MG63 (cell line): ENCODE measurements at places on chromosomes 11 and 22. TPM values are rescaled to one million over a fixed set of nuclear protein-coding genes. Genes with fewer than 3 reads are reported as not detected.

UPK3A gene
- not detected in 2 replicates for total RNA-seq

LIF gene
- total RNA-seq, result 11.1 and 13.0 TPM in 2 replicates

DNA sequence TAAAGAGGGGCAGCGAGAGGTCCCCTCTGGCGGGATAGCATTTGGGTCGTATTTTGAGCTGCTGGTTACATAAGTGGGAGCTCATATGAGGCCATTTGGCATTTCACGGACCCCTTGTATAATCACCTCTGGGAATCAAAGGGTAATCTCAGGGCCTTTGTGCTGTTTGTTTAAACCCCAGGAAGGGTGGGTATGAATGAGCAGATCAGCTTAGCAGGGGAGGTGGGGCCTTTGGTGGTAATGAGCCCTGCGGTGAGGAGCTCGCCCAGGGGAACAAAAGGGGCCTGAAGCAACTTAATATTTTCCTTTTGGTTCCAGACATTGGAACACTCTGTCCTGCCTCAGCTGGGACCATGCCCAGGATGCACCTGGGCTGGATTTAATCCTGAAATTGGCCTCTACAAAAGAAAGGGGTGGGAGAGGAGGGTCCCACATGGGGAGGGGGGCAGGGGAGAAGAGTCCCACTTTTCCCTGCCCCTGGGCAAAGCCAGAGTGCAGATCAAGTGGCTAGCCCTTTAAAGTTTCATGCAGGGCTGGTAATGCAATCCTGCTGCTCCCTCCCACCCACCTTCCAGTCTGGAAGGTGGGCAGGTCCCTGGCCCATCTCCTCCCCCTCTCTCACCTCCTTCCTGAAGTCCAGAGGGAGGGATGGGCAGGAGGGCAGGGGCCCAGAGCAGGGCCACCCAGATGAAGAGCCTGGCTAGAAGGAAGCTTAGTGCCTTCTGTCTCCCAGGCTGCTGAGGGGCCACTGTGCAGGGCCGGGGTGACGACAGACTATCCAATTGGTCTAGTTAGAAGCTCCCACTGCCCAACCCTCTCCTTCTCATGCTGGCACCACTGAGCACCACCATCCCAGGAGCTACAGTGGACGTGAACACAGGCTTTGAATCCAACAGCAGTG, 10.5 kb downstream of the TSKU start:
- no peak for DNase-seq

IGSF9B gene
- 0.12 and 0.43 TPM in 2 replicates for total RNA-seq

GRCh38 chr11:29129844-29130243, 887.0 kb downstream of the KCNA4 start:
- no peak for DNase-seq

DNA sequence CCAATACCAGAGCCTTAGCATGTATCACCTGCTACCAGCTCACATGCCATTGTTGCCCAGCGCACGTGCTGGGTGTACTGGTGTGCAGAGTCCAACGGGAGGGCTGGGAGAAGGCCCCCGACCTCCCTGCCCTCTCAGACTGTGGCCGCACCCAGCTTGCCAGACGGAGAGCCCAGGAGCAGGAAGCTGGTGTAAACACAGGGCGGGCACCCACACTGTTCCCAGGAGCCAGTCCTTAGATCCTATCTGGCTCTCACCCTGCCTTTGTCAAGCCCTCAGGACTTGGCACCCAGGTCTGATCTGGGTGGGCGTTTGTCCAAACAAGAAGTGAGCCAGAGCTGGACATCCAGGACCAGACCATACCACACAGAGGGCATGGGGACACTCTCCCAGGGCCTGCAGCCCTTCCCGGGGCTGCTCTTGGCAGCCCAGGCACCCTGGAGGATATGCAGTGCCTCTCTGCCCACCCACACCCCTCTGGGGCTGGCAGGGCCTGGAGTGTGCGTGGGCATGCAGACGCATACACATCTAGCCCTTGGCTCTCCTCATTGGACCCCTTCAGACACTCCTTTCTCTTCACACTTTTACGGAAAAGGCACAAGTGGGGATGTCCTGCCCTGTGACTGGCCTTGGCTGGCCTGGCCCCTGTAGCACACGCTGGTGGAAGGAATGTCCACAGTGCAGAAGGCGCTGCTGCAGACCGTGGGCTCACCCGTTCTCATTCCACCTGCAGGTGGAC, 19.9 kb upstream of the CLDN5 start:
- DNase-seq, result no peak

VWCE gene
- total RNA-seq, result not detected in 2 replicates

GRCh38 chr11:103359216-103359615, 250.0 kb downstream of the DYNC2H1 start:
- no peak for DNase-seq

GRCh38 chr11:126113515-126113957, 50.9 kb upstream of the CDON start:
- DNase-seq, result peak; percentile 99

PRRG4 gene
- total RNA-seq, result 0.13 and 1.4 TPM in 2 replicates

GRCh38 chr11:8807544-8808225, 103.3 kb upstream of the AKIP1 start:
- DNase-seq, result peak; percentile 80

- DNase-seq, result peak; percentile 22
Measured at GRCh38 chr11:120547316-120547715, 35.8 kb downstream of the GRIK4 start.

DNA sequence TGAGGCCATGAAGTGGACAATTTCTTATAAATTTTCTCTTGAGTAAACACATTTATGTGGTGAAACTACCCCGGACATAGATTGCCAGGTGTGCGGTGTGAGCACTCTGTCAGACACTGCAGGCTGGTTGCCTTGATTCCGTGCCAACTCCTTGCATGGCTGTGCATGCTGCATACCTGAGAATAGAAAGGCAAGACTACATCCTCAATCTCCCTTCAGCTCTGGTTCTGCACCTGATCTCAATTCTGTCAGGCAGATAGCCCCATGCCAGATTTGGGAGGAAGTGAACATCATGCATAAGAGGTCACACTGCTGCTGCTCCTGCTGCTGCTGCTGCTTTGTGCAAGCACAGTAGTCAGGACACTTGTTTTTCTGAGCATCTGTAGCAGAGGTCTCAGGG, 42.5 kb upstream of the DEUP1 start:
- no peak for DNase-seq

DNA sequence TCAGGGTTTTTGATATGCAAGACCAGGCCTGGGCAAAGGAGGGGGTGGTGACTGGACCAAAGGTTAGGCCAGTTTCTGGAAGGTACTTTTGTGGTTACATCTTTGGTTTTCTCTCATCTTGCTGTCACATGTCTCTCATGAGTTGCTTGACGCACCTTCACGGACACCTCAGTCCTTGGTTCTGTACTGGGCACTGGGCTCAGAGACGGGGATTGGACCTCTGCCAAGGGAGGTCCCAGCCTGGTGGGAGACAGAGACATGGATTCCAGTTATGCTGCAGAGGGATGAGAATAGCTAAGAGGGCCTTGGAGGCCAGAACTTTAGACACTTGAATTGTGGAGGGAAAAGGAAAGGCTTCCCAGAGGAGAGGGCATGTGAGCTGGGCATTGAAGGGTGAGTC, 1.7 kb downstream of the USP35 start:
- no peak for DNase-seq

DNA sequence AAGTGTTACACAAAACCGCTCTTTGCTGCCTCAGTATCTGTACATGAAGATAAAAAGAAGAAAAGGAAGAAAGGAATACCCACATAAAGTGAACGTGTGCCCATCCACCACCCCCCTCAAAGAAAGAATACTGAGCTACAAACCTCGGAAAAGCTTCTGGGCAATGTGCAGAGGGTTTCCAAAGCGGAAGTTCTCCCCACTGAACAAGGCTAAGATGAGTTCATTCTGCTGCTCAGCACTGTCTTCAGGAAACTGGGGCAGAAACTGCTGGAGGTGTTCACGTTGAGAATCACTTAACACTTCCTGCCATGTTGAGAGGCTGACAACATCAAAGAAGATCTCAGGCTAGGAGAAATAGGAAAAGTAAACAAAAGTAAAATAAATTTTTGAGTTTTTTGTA, 6.9 kb downstream of the NFRKB start:
- DNase-seq, result no peak

C22orf15 gene
- total RNA-seq, result 0.30 TPM in 1 of 2 replicates, not detected in the other

SYT12 gene
- 0.54 and 1.2 TPM in 2 replicates for total RNA-seq

DNA sequence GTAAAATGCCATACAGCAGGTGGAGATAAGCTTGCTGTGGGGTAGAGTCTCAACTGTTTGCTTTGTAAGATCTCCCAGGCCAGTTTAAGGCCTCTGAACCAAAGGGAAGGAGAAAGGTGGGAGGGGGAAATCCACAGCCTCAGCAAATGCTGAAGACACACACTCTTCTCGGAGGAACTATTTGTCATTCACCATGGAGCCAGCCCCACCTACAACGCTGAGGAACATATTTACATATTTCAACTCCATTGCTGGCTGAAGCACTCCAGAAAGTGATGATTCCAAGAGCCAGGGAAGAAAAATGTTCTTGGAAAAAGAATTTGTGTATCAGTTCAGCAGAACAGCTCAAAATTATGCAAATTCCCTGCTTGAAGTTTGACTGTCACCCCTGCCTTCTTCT, 6.5 kb downstream of the TENM4 start:
- no peak for DNase-seq

LAYN gene
- total RNA-seq, result 57.3 and 72.7 TPM in 2 replicates

DNA sequence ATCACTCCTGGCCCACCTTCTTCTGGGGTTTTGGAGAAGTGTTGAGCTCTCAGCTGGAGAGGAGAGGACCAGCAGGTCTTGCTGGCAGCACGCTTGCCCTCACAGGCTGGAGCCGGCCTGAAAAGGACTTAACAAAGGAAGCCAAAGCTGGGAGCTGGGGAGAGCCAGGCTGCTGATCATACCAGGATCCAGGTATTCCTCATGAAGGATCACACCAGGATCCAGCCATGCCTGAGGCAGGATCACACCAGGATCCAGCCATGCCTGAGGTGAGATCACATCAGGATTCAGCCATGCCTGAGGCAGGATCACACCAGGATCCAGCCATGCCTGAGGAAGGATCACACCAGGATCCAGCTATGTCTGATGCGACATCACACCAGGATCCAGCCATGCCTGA, 17.0 kb downstream of the MRGPRD start:
- no peak for DNase-seq

DNA sequence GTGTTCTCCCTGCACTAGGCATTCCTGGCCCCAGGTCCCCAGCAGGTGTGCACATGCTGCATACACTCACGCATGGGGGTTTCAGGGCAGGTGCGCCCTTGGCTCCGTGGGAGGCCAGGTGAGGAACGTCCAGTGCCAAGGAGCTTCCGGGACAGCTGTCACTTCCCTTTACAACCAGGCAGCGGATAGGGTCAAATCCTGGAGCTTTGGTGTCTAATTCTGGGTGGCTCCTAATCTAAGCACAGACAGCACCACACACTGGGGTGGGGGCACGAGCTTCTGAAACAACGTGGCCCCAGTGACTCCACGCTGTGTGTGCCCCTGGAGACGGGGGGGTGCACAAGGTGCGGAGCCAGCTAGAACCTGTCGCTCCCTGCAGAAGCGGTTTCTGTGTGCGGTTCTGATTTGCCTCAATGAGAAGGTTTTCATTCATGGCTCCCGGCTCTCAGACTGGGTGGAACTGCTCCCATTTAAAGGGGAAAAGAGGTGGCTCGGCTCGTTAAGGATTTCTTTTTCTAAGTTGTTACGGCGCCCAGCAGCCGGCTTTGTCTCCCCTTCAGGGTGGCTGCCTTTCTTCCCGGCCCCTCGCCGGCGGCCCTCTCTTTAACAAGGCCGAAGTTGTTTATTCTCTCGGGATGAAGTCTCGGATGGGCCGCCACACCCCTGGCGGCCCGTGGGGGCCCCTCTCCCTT, 5.0 kb downstream of the CCND1 start:
- DNase-seq, result no peak

- no peak for DNase-seq
Measured at GRCh38 chr11:115590254-115590653, 86.0 kb upstream of the CADM1 start.

DNA sequence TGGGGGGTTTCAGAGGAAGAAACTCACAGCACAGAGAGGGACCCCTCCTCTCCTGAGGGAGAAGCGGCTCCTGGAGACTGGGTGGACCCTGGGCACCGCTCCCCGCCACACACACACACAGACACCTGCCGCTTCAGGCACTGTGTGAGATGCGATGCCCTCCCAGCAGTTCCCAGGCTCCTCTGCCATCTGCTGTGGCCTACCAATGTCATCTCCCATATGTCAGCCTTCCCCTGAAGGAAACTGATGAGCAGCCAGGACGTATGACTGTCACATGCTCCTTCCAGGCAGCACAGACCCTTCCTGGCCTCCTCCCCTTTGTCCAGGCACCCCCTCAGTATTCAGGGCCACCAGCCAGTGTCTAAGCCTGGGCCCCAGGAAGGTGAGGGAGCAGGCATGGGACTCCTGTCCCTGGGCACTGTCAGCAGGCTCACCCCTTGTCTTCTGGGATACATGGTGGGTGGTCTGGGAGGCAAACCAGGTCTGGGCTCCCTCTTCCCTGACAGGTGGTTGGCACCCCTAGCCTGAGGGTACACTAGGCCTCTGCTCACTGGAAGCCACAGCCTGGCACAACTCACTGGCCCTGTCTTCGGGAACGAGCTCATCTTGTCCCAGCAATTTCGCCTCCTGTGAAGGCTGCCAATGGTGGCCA, 11.8 kb upstream of the BCR start:
- no peak for DNase-seq

MS4A13 gene
- total RNA-seq, result not detected in 2 replicates
